ENCODE measurements at places on chromosomes 5 and 9.
A peak's percentile ranks its signal among the peaks of the same experiment; 100 is the strongest.

DNA sequence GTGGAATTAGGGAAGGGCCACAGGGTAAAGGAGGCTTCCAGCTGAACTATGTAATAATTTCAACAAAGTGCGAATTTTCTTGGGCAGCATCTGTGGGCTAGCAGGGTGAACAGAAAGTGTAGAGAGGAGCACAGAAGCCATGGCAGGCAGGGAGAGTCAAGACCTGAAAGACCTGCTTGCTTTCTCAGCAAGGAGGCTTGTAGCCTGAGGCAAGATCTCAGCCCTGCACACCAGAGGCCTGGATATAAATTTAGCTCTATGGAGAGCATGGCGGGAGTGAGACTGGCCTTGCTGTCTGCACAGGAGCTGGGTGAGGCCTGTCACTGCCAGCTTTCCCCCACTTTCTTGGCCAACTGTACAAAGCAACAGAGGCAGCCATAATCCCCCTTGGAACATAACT is 32.1 kb upstream of the SH3TC2 start:
- DNase-seq, result no peak

- DNase-seq, result no peak
These were observed 31.2 kb upstream of the DTWD2 start for GRCh38 chr5:119019501-119019900.

GRCh38 chr5:150266871-150267291 is 22.7 kb downstream of the CAMK2A start:
- no peak for DNase-seq

GRCh38 chr9:38689678-38690077 is 30.3 kb downstream of the FAM240B start:
- peak; percentile 90 for DNase-seq

DNA sequence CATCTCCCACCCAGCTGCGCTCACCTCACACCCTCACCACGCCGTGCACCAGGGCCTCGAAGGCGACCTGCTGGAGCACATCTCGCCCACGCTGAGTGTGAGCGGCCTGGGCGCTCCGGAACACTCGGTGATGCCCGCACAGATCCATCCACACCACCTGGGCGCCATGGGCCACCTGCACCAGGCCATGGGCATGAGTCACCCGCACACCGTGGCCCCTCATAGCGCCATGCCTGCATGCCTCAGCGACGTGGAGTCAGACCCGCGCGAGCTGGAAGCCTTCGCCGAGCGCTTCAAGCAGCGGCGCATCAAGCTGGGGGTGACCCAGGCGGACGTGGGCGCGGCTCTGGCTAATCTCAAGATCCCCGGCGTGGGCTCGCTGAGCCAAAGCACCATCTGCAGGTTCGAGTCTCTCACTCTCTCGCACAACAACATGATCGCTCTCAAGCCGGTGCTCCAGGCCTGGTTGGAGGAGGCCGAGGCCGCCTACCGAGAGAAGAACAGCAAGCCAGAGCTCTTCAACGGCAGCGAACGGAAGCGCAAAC is 1.1 kb downstream of the POU4F3 start:
- no peak for DNase-seq

GRCh38 chr5:143819716-143820115 is 7.8 kb downstream of the HMHB1 start:
- DNase-seq, result no peak

DNA sequence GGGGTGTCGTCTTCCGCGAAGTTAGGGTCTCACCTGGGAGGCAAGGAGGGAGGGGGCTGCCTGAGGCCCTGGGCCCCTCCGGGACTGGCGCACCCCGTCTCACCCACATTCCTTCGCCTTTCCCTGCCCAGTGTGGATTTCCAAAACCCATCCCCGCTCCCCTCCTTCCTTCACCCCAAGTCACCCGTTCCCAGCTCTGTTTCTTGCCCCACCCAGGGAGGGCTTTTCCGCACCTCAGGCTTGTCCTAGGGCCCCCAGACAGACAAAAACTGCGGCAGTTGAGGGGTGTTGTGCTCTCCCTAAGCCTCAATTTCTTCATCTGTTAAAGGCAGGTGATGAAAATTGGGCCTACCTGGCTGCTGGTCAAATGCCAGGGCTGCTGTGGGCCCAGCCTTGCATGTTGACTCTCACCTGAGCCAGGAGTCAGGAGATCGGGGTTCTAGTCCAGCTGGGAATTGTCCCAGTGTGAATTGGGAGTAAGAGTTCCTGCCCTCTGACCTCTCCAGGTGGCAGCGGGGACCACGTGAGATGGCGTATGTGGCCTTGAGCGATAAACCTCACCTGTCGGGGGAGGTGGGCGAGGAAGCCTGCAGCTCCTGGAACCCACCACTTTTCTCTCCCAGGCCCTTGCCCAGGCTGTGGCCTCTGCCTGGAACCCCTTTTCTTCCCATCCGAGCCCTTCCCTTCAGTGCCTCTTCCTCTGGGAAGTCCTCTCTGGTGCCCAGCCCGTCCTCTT is 143.4 kb upstream of the IER5L start:
- DNase-seq, result peak; percentile 14

DNA sequence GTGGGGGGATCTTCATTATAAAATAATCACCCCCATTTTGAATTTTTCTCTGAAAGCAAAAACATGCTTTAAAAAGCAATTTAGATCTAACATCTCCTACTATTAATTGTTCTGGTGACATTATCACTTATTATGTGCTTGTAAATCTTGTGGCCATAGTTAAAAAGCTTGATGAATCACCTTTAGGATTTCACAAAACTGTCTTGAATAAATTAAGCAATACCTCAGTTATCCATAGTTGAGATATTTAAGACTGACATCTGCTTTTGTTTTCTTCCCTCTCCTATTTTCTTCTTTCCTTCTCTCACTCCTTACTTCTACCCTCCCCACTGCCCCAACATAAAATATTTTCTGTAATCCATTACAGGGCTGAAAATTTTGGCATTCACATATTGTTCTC is 84.8 kb downstream of the SLC1A3 start:
- DNase-seq, result no peak

DNA sequence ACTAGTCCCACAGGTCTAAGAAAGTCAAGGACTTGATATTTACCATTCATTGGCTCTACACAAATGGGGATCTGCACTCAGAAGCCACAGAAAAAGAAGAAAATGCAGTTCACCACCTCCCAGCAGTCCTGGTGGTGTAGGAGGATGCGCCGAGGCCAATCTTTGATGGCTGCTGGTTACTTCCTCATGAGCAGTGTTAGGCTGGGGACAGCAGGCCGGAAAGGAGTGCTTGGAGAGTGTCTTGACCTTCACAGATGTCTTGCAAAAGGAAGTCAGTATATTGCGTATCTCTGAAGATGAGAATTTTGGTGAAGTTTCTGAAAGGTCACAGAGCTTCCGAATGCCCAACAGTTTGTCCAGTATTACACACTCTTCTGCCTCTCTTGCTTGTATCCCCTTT is 597.0 kb downstream of the EBF1 start:
- no peak for DNase-seq

- no peak for DNase-seq
These were observed 410.2 kb downstream of the PSAT1 start for GRCh38 chr9:78707080-78707479.

- DNase-seq, result no peak
These were observed 17.4 kb upstream of the ASS1 start for GRCh38 chr9:130427326-130427725.

DNA sequence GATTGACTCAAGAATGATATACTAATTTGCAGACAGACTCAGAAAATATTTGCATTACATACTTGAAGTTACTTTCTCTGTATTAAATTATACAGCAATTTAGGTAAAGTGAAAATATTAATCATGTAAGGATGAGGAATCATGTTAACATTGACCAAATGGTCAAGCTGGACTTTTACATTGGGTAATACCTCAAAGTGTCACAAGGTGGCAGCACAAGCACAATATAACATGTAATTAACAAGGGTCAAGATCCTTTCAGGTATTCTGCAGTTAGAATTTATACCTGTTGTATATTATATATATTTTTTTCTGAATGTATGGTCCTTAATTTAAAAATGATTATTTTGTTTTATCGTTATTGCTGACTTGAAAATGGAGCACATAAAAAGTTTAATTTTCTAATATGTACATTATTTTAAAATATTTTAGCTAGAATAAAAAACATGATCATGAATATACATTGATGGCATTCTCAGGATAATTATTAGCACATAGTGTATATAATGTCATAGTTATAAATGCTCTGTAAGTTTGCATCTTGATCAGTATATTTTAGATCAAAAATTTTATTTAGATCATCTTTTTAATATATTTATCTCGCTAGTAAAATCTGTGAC is 8.6 kb downstream of the HAPLN1 start:
- peak; percentile 73 for DNase-seq

GRCh38 chr9:136544548-136544963 is 1.3 kb downstream of the NOTCH1 start:
- peak; percentile 40 for DNase-seq

DNA sequence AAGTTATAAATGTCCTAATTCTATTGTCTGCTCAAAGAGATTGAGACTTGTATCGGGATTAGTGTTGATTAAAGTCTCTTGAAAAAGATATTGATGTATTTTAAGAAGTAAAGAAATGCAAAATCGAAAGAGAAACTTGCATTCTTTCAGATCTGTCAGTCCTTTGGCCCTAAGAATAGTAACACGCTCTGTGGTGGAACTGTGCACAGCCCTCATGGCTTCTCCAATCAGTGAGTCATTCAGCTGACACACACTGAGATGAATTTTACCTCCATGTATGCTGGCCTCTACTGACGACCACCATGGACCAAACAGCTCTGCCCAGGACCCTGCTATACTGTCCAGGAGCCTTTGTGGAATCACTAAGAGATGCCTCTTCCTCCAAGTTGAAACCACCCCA is 232.4 kb downstream of the ESM1 start:
- no peak for DNase-seq

DNA sequence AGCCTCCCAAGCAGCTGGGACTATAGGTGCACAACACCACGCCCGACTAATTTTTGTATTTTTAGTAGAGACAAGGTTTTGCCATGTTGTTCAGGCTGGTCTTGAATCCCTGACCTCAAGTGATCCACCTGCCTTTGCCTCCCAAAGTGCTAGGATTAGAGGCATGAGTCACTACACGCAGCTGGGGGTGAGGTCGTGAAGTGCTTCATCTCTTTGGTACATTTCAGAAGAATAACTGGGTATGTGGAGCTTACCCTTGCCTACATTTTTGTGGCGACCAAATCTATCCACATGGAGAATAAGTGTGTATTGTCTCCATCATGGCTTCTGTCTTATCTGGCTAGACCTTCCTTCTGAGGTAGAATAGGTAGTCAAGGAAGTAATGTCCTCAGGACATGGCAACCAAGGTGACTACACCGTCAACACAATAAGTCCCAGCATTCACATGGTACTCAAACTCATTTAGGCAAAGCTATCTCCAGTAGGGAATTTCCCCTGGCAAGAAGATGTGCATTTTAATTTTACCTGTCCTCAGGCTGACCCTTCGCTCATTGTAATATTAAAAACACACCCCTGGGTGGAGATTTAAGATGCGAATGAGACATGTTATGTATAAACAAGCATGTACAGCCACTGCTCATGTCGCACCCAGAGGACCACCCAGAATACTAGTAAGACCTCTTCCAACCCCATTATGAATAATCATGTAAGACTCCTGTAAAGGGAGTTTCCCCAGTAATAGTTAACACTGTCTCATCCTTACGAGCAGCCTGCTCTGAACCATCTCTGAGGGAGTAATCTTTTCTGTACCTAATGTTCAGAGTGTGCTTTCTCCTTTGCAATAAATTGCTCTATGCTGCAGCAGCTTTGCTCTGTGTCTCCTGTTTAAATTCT is 1173.2 kb downstream of the TAF11L14 start:
- no peak for DNase-seq

- DNase-seq, result no peak
These were observed 304.2 kb upstream of the PTPRD start for GRCh38 chr9:10917001-10917400.

DNA sequence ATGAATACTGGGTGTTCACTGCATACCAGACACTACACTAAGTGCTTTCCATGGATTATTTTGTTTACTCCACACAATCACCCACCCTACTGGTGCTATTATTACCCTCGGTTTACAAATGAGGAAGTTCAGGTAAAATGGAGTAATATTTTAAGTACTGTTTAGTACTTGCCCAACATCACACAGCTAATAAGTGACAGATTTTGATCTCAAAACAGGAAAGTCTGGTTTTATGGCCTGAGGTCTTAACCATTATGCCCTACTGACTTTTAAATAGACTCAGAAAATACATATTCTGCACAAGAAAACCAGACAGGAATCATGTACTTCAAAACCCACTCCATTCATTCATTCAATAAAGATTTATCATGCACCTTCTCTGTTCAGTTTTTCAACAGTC is 431.0 kb upstream of the TLE4 start:
- DNase-seq, result no peak

DNA sequence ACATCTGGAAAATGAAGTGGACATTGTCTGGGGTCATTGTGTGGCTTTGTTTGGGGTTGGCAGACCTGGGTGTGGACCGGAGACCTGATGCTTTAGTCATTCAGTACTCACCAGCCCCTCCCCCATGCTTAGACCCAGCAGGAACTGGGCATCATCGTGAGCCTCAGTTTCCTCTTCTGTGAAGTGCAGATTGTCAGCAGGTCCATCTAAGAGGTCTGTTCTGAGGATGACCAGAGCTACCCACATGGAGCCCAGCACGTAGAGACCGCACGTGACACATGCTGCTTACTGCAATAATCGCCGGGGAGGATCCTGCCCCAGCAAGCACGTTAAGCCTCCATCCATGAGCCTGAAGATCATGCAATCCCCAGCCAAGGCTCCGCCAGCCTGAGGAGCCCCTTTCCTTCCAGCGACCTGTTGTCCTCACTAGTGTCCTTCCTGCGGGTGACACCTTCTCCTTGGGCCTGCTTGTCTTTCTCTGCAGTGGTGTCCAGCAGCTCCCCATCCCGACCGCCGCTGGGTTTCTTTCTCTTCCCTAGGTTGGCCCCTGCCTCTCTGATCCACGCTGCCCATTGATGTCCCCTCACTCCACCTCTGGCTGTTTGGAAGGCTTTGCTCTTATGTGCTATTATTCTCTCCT is 26.7 kb upstream of the IRX4 start:
- no peak for DNase-seq

DNA sequence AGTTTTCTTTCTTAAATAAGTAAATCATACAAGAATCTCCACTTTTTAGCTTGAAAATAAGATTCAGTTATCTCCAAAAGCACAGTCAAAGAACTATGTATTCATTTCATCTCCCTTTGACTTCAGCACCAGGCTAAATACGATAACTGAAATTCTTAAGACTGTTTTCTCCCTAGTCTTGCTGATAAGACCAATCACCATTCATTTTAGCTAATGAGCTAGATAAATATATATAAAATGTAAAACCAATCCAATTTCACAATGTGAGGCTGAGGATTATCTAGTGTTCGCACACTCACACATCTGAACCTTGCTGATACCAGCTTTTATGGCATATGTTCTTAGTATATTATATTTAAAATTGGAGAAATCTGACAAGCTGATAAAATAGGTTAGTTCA is 17.3 kb upstream of the ZNF622 start:
- DNase-seq, result no peak
